ENCODE measurements at places on chromosomes 4 and X.

DNA sequence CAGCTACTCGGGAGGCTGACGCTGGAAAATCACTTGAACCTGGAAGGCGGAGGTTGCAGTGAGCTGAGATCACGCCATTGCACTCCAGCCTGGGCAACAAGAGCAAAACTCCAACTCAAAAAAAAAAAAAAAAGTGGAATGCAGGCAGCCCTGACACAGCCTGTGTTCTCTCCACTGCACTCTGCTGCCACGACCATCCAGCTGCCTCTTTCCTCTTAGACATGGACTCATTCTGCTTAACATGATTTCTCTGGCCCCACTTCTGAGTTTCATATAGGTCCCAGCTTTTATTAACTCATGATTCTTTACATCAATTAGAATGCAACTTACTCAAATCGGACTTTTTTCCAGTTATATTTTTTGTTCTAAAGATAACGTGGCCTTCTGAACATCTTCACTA is 29.6 kb downstream of the SLC10A6 start:
- DNase-seq, result no peak

- DNase-seq, result no peak
These were observed 1749.9 kb upstream of the TENM3 start for GRCh38 chr4:180493299-180493698.

DNA sequence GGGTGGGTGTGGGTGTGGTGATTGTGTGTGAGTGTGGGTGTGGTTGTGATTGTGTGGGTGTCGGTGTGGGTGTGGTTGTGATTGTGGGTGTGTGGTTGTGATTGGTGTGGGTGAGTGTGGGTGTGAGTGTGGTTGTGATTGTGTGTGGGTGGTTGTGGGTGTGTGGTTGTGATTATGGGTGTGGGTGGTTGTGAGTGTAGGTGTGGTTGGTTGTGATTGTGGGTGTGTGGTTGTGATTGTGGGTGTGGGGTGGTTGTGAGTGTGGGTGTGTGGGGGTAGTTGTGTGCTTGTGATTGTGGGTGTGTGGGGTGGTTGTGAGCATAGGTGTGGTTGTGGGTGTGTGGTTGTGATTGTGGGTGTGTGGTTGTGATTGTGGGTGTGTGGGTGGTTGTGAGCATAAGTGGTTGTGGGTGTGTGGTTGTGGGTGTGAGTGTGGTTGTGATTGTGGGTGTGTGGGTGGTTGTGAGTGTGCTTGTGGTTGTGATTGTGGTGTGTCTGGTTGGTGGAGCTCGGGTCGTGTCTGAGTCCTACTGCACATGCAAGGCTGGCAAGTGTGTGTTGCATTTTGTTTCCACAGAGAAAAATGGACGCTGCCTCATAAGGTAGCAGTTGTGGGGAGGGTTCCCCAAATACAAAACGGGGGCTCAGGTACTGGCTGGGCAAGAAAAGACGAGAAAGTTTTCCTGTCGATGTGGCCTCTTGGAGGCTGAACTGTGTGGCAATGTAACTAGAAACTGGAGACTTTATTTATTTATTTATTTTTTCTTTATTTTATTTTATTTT is 116.7 kb downstream of the UBE2K start:
- no peak for DNase-seq

DNA sequence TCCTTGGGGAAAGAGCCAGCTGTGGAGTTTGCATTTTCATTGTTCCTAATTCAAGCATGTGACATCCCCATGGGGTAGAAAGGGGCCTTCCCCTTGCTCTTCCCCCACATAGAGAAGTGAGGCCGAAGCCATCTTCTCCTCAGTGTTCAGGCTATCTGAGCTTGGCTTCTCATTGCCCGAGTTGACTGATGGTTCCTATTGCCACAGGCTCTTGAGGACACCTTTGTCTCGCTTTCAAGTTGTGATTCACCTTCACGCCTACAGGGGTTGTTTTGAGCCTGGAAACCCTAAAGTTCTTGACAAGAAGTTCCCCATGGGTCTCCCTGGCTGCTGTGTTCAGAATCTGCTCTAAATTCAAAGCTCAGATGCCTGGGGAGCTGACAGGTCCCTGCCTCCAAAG is 25.0 kb downstream of the CCNQ start:
- DNase-seq, result no peak

DNA sequence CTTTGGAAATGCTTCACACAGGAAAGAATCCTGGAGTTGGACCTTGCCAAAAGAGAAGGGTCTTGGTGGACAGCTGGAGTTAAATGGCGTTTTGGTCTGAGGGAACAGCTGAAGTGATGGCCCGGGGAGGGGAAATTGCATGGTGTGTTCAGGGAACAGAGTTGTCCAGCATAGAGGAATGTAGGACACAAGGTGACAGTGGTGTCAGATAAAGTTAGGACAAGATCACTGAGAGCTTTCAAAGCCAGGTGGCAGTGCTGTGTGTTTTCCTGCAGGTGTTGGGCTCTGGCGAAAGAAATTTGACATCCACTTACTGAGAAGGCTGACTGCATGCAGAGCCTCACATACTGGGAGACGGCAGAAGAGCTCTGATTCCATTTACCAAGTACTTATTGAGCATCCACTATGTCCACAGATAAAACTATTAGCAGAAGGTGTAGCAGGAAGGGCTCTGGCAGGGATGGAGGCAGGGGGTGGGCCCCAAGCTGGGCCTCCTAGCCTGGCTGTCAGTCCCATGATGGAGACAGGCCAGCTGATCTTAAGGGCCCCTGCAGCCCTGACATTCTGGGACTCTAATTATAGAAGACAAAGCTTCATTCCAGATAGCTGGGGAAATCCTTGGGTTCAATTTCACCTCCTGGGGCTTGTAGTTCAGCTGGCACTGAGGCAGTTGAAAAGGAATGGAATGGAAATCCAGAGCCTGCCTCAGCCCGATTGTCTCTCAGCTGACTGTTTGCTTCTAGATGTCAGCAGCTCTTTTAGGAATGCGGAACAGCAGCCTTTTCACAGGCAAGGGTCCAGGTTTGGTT is 150.2 kb upstream of the MAMLD1 start:
- DNase-seq, result no peak

GRCh38 chr4:22299678-22300077 is 216.2 kb downstream of the ADGRA3 start:
- DNase-seq, result no peak

DNA sequence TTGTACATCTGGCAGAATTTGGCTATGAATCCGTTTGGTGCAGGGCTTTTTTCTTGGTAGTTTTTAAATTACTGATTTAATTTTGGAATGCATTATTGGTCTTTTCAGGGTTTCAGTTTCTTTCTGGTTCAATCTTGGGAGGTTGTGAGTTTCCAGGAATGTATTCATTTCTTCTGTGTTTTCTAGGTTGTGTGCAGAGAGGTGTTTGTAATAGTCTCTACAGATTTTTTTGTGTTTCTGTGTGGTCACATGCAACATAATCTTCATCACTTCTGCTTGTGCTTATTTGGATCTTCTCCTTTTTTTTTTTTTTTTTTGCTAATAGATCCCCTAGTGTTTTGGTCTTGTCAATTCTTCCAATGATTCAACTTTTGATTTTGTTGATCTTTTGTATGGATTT is 77.6 kb downstream of the FAAH2 start:
- no peak for DNase-seq

DNA sequence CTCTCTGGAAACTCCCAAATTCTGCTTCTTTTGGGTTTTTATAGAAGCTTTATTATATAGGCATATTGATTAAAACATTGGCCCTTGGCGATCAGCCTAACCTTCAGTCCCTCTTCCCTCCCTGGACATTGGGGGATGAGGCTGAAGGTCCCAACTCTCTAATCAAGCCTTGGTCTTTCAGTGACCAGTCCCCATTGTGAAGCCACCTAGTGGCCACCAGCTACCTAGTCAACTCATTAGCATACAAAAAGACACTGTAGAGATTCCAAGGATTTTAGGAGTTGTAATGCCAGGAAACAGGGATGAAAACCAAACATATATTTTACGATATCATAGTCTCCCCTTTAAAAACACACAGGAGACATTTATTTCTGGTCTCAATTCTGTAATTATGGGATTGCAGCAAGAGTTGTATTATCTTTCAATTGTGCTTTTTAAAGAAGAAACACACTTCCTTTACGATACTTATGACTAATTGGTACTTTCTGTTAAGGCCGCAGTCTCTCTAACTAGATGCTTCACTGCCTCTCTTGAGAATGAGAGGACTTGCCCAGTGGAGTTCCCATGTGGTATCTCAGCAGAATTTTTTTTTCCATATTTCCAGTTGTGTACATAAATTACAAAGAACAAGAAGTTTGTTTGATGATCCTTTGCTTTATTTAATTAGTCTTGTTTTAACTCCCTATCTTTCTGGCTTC is 58.2 kb downstream of the WDR17 start:
- no peak for DNase-seq

GRCh38 chrX:107537815-107538214 is 88.4 kb downstream of the FRMPD3 start:
- no peak for DNase-seq

GRCh38 chrX:39936886-39937770 is 160.6 kb downstream of the BCOR start:
- DNase-seq, result no peak

DNA sequence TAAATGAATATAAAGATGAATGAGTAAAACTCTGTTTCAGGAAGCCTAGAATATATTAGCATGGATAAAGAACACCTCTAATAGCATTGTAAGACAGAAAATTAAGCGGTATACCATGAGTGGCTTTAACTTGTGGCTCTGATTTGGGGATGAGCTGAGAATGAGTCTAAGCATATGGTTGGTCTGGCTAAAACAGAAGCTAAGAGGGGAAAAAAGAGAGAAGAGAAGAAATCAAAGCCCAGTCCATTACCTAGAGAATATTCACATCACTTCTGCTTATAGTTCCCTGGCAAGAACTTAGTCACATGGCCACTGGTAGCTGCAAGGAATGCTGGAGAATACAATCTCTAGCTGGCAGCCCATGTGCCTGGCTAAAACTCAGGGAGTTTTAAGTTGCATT is 414.5 kb downstream of the PRDM5 start:
- no peak for DNase-seq

DNA sequence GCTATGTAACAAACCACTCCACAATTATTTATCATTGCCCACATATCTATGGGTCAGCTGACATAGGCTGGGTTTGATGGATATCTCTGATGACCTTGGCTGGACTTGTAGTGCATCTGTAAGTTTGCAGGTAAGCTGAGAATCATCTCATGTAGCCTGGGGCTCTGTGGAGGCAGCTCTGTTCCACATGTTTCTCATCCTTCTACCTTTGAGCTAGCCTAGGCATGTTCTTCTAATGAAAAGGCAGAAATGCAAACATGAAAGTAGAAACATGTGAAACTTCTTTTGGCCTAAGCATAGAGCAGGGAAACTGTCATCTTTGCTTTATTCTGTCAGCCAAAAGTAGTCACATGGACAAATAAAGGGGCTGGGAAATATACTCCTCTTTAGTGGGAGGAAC is 18.2 kb downstream of the MRPL1 start:
- no peak for DNase-seq

- DNase-seq, result no peak
These were observed 41.3 kb downstream of the RTL9 start for GRCh38 chrX:110399966-110400365.

DNA sequence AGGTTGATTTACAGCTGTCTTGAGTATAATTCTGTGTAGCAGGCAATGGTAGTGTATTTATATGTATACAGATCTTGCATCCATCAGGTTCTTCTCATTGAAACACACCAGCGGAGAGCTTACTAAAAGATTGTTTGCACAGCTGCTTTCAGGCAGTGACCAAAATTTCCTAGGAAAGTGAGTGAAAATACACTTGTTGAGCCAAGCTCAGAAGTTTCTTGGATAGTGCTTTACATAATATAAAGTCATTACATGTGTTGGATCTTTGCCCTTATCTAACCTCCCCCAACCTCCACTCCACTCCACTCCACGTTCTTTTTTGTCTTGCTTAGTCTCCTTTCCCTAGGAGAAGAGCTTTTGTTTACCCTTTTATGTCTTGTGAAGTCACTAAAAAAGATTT is 34.1 kb downstream of the CNKSR2 start:
- no peak for DNase-seq

- DNase-seq, result no peak
These were observed 12.0 kb downstream of the EREG start for GRCh38 chr4:74376888-74377483.

GRCh38 chr4:188245651-188246050 is 106.4 kb downstream of the TRIML1 start:
- no peak for DNase-seq

GRCh38 chr4:48016141-48017107 is at the start of the genes CNGA1 and NIPAL1:
TSS of gene CNGA1 (minus strand) at chr4:48016681. CDS start at chr4:47952689, 63,992 bp downstream.
TSS of gene NIPAL1 (plus strand) at chr4:48016772. CDS start at chr4:48016840, 68 bp downstream.
- DNase-seq, result peak; percentile 35

DNA sequence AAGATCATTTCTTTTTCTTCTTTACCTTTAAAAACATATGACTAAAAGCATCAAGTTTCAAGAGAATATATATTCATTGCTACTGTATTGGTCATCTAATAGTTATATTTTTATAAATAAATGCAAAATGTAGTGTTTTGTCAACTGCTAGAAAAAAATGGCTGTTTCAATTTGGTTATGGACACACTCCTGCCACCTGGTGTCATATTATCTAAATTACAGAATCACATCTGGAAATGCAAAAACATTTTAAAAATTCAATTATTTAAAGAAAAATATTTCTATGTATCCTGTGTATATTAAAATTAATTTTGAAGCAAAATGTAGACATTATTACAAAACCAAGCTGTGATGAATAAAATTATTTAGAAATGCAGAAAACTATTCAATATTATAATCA is 329.4 kb upstream of the PCDH18 start:
- DNase-seq, result no peak

DNA sequence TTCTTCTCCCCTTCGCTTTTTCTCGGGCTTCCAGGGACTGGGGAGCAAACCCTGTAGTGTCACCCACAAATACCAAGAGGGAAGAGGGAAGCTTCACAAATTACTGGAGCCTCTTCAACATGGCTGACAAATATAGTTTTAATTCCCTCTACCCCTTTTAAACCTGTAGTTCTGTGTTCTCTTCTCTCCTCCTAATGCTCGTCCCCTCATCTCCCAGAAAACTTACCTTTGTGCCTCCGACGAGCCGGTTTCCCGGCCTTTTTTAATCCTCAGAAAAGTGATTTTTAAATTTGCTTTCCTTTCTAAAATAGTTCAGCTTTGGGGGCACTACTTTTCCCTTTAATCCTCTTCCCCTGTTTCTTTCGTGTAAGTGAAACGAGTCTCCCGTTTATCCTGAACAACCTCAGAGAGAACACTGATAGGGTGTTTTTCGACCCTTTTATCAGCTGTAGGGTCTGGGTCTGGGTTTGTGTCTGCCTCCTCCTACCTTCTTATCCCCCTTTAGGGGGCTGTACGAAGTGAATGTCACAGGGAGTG is 408 bp downstream of the TET2 start:
- no peak for DNase-seq

- no peak for DNase-seq
These were observed 392.6 kb upstream of the INTU start for GRCh38 chr4:127239902-127240763.

GRCh38 chrX:101659601-101660063 is at the start of gene ARMCX2:
TSS of gene ARMCX2 (minus strand) at chrX:101659850. CDS start at chrX:101657588, 2,262 bp downstream.
- DNase-seq, result no peak

- DNase-seq, result no peak
These were observed 100.1 kb downstream of the PPARGC1A start for GRCh38 chr4:23789762-23790161.

Measured in stimulated activated CD8-positive, alpha-beta memory T cell treated with anti-CD3 and anti-CD28 coated beads, Interleukin-7, amount 100 ng/mL, for 1 hour (primary cell).